ENCODE measurements at places on chromosomes 6 and 20.

DNA sequence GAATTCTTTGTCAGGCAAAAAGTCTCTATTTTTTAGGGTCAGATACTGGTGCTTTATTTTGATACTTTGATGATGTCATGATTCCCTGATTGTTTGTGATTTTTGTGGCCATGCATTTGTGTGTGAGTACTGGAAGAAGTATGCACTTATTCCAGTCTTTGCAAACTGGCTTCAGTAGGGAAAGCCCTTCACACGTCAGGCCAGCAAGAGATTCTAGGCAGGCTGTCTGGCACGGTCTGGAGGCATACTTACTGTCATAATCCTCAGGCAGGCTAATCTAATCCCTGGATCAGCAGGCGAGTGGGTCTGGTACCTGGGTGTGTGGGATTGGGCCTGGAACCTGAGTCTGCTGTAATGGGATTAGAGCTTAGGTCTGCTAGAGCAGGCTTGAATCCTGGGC lies 391.8 kb upstream of the MMS22L start:
- no peak for DNase-seq

- DNase-seq = peak; percentile 94
Observed at GRCh38 chr20:44738813-44739477, 6.7 kb upstream of the KCNK15 start.

- DNase-seq = no peak
Observed at GRCh38 chr6:93746892-93747291, 327.5 kb upstream of the EPHA7 start.

- peak; percentile 50 for DNase-seq
Observed at GRCh38 chr6:81767163-81767891, 14.8 kb upstream of the TENT5A start.

- no peak for DNase-seq
Observed at GRCh38 chr20:5670036-5670536, 80.1 kb upstream of the SHLD1 start.

- DNase-seq = peak; percentile 48
Observed at GRCh38 chr20:18879262-18879661, 65.7 kb downstream of the SCP2D1 start.

GRCh38 chr6:113315879-113316278 lies 541.3 kb upstream of the MARCKS start:
- DNase-seq = no peak

- DNase-seq = no peak
Observed at GRCh38 chr6:7566107-7566506, 23.9 kb upstream of the SNRNP48 start.

DNA sequence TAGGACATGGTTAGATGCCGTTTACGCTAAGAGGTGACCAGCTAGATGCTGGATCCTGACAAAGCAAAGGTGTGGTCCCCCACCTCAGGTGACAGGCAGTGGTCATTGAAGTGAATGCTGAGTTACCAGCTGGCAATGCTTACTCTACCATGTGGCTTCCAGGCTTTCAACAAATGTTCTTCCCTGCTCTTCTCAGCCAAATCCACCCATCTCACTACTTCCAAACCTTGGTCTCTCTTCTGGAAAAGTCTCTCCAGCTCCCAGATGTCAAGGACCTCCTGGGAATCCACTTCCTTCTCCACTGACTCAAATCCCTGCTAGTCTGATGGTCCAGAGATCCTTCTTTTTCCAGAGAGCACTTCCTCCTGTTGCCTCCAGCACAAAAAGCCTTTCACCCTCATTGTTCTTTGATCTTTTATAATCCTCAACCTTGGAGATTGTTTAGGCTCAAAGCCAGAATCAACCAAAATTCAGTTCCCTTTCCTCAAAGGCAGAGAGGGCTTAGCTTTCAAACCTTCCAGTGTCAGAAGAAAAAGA lies 228.0 kb downstream of the ZNF217 start:
- no peak for DNase-seq

GRCh38 chr20:49484180-49485140 lies 2.0 kb upstream of the KCNB1 start:
- DNase-seq = peak; percentile 95

DNA sequence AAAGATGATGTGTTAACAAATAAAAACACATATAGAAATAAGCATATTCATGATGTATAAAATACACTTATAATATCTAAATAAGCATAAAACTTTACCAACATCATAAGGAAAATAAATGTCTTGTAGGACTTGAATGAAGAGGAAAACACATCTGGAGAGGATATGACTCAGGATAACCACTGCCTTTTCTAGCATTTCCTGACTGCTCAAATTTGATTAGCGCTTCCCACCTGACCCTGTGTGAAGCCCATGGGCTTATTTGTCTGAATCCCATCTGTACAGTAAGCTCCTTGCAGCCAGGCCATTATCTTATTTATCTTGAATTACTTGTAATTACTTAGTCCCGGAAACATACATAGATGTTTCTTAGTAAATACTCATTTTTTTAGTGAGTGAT lies 608.6 kb downstream of the COL12A1 start:
- DNase-seq = peak; percentile 24

DNA sequence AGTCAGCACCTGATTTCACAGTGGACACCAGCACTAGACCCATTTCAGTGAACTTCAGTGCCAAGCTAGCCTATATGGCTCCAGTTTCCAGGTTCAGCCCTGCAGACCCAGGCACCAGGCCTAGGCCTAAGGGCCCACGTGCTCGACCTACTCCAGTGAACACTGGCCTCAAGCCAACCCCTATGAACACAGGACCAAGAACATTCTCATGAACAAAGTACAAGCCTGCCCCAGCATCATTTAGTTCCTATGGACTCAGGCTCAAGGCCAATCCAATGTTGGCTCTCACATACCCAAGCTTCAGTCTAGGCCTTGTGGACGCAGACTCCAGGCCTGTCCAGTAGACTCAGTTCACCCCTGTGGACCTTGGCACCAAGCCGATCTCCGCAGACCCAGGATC lies 385.5 kb downstream of the DHX35 start:
- no peak for DNase-seq

- DNase-seq = no peak
Observed at GRCh38 chr20:23287354-23288190, 63.0 kb upstream of the NXT1 start.

DNA sequence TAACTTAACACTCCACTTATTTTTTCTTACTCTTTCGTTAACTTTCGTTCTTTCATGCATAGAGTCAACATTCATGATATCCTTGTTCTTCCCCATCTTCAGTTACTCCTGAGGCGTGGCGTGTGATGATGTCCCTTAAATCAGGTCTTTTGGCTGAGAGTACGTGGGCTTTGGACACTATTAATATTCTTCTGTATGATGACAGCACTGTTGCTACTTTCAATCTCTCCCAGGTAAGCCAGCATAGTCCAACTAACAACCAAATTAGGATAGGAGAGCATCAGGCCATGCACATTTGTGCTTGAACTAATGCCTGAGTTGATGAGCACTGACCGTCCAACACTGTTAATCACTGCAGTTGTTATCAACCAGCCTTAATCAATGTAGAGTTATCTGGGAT lies 119.6 kb downstream of the TMEM242 start:
- no peak for DNase-seq

- no peak for DNase-seq
Observed at GRCh38 chr20:57361517-57361916, 10.5 kb downstream of the RAE1 start.

GRCh38 chr20:63972312-63973159 lies 2.8 kb upstream of the ZNF512B start:
- no peak for DNase-seq

- DNase-seq = peak; percentile 30
Observed at GRCh38 chr6:33781131-33781975, 7.6 kb downstream of the LEMD2 start.

DNA sequence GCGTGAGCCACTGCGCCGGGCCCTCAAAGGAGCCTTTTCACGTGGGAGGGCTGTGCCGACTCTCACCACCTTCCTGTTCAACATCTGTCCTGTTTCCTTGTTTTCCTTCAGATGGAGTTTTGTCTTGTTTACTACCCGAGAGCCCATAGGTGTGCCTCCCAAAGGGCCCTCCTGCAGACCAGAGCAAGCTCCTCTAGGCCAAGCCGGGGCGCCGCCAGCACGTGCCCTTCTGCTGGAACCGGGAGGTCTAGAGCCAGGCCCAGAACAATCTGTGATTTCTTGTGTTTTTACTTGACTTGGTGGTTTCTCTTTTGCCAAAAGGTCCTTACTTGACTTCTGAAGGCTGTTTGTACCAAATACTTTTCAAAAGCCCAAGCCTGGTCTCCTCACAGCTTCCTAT lies 8.0 kb upstream of the DNAJC5 start:
- DNase-seq = no peak

DNA sequence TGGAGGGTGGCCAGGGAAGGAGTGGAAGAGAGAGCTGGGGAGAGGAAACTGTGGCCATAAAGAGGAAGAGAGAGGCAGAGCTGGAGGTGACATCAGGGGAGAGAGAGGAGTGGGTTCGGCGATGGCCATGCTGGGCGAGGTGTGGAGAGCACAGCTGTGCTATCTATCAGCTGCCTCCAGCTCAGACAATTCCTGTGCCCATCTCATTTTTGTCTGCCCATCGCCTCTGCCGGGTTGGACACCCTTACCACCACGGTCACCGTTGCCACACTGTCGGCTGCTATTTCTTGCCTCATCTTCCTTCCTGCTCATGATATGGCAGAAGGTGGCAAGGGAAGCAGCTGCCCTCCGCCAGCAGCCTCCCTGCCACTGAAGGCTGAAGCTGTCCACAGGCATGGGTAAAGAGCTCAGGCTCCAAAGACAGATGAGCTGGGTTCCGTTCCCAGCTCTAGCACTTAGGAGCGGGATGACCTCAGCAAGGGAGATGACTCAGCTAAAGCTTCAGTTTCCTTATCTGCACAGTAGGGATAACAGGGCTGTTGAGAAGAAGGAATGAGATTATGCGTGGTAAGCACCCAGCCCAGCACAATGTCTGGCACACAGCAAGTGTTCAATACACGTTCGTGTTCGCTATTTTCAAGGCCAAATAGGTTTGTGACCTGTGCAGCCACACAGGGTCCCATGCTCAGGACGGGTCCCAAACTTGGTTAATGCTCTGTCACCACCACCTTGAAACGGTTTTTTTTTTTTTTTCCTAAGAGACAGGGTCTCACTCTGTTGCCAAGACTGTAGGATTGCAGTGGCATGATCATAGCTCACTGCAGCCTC lies 21.9 kb upstream of the TAF8 start:
- DNase-seq = peak; percentile 65

DNA sequence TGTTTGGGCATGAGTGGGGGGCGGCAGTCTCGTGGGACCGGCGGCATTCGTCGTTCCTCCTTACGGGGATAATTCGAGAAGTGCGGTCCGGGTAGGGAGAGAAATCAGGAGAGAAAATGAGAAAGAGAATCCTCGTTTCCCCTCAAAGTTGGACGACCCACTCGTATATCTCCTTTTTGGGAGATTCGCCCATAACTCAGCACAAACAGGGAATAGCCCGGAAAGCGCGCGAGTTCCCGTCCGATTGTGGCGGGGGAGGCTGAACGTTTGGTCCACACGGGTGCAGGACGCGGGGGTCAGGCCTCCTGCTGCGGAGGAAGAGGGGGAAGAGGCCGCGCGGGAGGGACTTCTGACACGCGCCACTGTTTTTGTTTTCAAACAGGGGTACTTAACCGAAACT lies 42.4 kb downstream of the POPDC3 start:
- peak; percentile 51 for DNase-seq

- DNase-seq = no peak
Observed at GRCh38 chr20:1616858-1617434, 2.9 kb downstream of the SIRPB1 start.

DNA sequence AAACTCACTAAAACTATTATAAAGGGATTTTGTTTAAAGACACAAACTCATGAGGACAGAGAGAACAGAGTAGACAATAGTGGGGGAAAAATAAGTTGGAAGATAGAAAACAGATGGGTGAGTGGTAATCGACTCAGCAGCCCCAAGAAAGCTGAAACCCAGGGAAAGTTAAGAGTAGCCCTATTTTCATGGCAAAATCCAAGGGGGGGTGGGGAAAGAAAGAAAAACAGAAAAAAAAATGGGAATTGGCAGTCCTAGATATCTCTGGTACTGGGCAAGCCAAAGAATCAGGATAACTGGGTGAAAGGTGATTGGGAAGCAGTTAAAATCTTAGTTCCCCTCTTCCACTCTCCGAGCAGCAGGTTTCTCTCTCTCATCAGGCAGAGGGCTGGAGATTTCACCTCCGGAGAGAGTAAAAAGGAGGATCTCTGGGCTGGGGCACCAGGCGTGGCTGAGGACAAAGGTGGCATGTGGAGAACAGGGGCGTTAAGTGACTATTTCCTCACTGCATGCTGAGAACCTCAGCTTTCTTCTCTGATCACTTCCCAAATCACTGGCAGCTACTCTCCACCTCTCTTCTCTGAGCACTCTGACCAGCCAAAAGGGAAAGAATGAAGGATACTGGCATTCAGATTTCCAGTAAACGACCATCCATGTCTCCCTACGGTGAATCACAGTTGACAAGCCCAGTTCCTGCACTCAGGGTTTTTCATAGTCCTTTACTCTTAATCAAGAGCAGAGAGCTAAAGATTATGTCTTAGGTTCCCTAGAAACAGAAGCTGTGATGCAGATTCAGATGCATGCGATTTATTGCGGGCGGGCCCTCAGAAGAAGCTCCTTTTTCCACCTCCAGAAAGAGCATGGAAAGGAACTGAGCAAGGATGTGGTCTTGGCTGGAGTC lies 7.3 kb upstream of the RNF24 start:
- no peak for DNase-seq

GRCh38 chr6:33114406-33114805 lies 38.6 kb downstream of the HLA-DPB1 start:
- no peak for DNase-seq

- peak; percentile 21 for DNase-seq
Observed at GRCh38 chr20:33076662-33077372, 2.6 kb upstream of the BPIFB4 start.

- DNase-seq = no peak
Observed at GRCh38 chr6:36853325-36853724, 14.1 kb upstream of the CPNE5 start.

GRCh38 chr20:64111841-64112641 lies 4.7 kb upstream of the NPBWR2 start:
- DNase-seq = no peak

DNA sequence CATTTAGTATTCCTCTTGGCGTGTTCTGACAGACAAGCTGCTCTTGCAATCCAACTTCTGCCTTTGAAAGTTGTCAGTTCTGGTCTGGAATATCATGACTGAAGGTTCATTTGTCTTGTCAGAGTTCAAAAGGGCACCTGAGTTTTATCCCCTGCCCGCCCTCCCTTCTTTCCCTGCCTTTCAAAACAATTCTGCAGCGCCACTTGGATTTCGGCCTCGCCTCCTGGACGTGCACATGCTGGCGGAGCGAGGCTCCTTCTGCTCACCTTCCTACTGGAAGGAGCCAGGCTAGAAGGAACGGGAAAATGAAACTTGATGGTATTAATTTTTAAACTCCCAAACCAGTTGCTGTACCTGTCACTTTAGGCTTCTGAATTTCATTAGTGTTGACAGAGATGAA lies 55.7 kb upstream of the HDGFL1 start:
- no peak for DNase-seq

- no peak for DNase-seq
Observed at GRCh38 chr20:2331901-2332565, 36.2 kb downstream of the TGM3 start.
